ENCODE measurements at places on chromosomes 6 and 20.

DNA sequence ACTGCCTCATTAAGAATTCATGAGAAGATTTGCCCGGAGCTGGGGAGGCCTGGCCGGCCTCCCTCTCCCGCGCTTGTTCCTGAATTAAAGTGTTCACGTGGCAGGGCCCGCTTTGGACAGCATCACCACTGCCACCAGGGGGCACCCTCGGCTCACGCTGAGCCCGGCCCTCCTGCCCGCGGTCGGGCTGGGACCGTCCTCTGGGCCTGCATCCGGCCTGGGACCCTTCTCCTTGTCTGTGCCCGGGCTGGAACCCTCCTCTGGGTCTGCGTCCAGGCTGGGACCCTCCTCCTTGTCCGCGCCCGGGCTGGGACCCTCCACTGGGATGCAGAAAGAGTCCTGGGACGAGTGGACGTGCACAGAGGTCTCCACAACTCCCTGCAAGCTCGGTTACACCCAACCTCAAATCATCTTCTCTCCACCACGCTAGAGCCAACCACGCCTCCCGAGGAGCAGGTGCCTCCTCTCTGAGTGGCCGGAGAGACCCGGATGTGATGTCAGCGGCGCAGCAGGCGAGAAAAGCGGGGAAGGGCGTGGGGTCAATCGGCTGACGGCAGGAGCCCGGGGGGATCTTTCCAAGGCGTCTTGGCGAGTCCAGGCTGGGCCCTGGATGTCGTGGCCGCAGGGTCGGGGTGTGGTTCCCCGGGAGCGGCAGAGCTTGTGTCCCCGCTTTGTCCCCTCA, 50.9 kb upstream of the DACT2 start:
- peak; percentile 24 for DNase-seq

GRCh38 chr6:168495133-168495532, 54.1 kb downstream of the SMOC2 start:
- no peak for DNase-seq

- DNase-seq = no peak
These were observed 244.1 kb upstream of the TBX18 start for GRCh38 chr6:85008296-85009009.

DNA sequence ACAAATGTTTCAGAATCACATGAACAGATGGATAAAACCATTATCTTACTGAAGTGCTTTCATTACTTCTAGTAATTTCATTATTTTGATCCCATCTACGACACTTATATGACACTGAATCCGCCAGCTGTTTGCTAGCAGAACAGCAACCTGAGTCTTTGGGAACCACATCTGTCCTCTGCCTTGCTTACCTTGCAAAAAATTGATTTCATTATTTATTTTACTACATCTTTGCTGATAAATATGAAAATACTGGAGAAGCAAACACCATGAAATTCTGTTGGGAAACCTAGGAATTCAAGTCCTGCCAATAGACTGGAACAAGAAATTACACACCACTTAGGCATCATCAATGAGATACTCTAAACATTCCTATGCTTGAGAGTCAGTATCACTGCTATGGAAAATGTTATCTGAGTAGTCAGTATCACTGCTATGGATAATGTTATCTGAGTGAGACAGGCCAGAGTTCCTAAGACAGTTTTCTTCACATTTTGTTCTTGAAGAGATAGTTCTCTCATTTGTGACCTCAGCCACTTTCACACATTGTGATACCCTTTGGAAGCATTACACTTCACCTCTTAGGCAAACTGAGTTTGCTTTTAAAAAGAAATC, 91.9 kb downstream of the PDE10A start:
- DNase-seq = no peak
